HFFc6 (cell line): ENCODE measurements at places on chromosomes 11 and 22. TPM values are rescaled to one million over a fixed set of nuclear protein-coding genes. Genes with fewer than 3 reads are reported as not detected.

DNA sequence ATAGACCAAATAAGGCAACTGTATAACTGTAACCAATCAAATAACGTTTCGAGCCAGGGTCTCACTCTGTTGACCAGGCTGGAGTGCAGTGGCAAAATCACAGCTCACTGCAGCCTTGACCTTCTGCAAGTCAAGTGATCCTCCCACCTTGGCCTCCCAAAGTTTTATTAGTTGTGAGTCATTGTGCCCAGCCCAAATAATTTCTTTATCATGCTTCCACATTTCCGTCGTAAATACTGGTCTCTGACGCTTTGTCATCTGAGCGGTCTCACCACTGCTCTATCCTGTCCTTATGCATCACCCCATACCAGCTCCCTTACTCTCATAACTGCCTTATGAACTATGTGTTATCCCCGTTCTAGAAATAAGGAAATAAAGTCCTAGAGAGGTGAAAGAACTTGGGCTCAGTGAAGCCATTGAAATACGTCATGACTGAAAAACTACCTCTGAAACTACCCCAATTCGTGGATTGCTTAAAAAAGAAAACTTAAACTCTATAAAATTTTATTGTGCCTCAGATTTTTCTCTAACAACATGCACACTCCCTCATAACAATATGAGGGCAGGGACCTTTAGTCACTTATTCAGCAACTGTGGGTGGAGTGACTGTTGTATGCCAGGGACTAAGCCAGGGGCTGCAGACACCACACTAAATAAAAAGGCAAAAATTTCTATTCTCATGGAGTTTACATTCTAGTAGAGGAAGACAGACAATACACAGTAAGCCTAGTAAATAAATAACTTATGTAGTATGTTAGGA is 15.8 kb upstream of the RTN4RL2 start:
- peaks cover 11% of the 10 kb centered on the region for H3K4me1 ChIP-seq
- H3K36me3 ChIP-seq, result no peaks in the 10 kb centered on the region
- H3K27me3 ChIP-seq, result peaks cover 12% of the 10 kb centered on the region
- 0 out of 2 replicates have a peak overlapping the region, but pooled peaks have one; percentile 22 for H3K27ac ChIP-seq
- peak; percentile 54 for DNase-seq
- H3K4me3 ChIP-seq, result no peak overlapping the region

GRCh38 chr11:45400591-45400990 is 114.5 kb upstream of the SYT13 start:
- peaks cover 63% of the 10 kb centered on the region for H3K4me1 ChIP-seq
- DNase-seq, result peak; percentile 88
- H3K4me3 ChIP-seq, result peak overlapping the region; percentile 68
- peak overlapping the region; percentile 93 for H3K27ac ChIP-seq
- H3K36me3 ChIP-seq, result no peaks in the 10 kb centered on the region

DNA sequence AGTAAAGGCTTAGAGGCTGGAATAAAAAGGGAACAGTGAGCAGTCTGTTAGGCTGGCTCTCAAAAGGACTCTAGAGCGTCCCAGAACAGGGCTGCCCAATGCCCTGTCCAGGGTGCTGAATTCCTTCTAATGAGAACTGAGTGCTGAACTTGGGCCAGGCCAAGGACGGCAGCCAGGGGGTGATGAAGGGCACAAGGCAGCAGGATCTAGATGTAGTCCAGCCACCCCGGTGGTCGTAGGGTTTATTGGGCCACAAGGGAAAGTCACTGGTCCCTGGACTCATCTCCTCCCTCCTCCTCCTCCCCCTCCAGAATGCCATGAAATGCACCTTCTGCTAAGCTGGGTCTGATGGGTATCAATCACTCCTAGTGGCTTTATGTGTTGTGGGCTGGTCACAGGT is 19.2 kb downstream of the NPTXR start:
- no peak overlapping the region for H3K27ac ChIP-seq
- H3K4me3 ChIP-seq, result no peak overlapping the region
- DNase-seq, result peak; percentile 70
- no peaks in the 10 kb centered on the region for H3K4me1 ChIP-seq

GRCh38 chr11:122600290-122600689 is 55.2 kb upstream of the UBASH3B start:
- peaks cover 30% of the 10 kb centered on the region for H3K4me1 ChIP-seq
- no peak for DNase-seq
- H3K4me3 ChIP-seq, result no peak overlapping the region

DBX1 gene
- not detected in 3 replicates for total RNA-seq

- no peak overlapping the region for H3K4me3 ChIP-seq
- no peak for DNase-seq
- H3K27me3 ChIP-seq, result peaks cover 18% of the 10 kb centered on the region
- H3K4me1 ChIP-seq, result peaks cover 20% of the 10 kb centered on the region; the same call in 1 of the 2 replicates
- H3K36me3 ChIP-seq, result no peaks in the 10 kb centered on the region
Observed at GRCh38 chr11:11502263-11502861, 119.4 kb downstream of the GALNT18 start.

HTR3A gene
- total RNA-seq, result not detected in 3 replicates

GRCh38 chr22:33332538-33332937 is 274.4 kb upstream of the SYN3 start:
- H3K4me3 ChIP-seq, result no peak overlapping the region
- H3K27ac ChIP-seq, result no peak overlapping the region
- H3K4me1 ChIP-seq, result peaks cover 23% of the 10 kb centered on the region

DNA sequence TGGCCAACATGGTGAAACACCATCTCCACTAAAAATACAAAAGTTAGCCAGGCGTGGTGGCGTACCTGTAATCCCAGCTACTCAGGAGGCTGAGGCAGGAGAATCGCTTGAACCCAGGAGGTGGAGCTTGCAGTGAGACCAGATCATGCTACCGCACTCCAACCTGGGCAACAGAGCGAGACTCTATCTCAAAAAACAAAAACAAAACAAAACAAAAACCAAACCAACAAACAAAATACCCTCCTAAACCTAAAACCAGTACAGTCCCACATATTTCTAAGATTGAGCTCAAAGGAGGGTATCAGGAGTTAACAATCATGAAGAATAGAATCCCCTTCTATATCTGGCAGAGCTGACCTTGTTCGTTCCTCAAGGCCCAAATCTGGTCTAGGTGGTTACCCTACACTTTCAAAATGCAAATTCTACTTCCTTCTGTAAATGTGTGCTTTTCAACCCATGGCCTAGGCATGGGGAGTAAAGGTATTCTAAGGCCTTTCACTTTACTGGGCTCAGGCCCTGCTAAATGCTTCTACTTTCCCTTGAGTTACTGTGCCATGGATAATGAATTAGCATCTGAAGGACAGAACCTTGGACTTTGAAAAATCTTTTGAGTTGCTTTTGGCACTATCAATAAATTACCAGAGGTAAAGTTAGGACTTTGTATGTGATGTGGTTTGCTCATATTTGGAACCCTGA is 10.4 kb upstream of the PPP2R1B start:
- peaks cover 10% of the 10 kb centered on the region for H3K4me1 ChIP-seq
- H3K4me3 ChIP-seq, result no peak overlapping the region
- H3K27ac ChIP-seq, result no peak overlapping the region
- H3K27me3 ChIP-seq, result no peaks in the 10 kb centered on the region

DNA sequence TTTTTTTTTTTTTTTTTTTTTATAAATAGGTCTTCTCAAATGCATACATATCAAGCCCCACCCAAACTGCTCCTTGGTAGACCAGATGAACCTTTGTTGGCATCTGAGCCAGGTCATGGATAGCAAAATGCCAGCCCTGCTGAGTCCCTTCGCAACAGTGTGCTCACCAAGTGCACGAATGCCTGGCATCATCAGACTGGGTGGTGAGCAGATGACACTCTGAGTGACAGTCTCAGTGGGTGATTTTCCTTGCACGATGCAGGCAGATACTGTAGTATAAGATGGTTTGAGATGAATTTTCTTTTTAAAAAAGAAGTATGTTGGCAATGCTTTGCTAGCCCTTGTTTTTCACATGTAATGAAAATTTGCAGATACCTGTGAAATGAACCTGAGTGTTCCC is 74.0 kb downstream of the RCN1 start:
- no peak for DNase-seq
- H3K4me1 ChIP-seq, result no peaks in the 10 kb centered on the region
- H3K27ac ChIP-seq, result no peak overlapping the region

DNA sequence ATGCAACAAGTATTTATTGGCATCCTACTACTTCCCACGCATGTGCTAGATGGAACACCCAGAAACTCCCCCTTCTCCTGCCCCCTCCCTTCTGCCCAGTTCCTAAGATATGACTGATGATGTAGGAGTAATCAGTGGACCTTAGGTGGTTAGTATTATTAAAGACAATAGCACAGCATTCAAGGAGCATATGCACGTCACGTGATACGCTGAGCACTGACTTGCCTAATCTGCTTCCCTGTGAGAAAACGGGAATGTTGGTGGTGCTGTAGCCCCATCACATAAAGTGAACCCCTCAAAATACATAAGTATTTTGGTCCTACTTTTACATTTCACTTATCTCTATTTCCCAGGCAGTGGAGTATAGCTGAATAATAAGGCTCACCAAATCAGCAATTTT is 12.4 kb downstream of the DRD2 start:
- no peaks in the 10 kb centered on the region for H3K4me1 ChIP-seq
- DNase-seq, result no peak
- no peak overlapping the region for H3K4me3 ChIP-seq
- H3K36me3 ChIP-seq, result no peaks in the 10 kb centered on the region
- no peaks in the 10 kb centered on the region; the same call in none of the 2 replicates for H3K27me3 ChIP-seq
- no peak overlapping the region for H3K27ac ChIP-seq

DNA sequence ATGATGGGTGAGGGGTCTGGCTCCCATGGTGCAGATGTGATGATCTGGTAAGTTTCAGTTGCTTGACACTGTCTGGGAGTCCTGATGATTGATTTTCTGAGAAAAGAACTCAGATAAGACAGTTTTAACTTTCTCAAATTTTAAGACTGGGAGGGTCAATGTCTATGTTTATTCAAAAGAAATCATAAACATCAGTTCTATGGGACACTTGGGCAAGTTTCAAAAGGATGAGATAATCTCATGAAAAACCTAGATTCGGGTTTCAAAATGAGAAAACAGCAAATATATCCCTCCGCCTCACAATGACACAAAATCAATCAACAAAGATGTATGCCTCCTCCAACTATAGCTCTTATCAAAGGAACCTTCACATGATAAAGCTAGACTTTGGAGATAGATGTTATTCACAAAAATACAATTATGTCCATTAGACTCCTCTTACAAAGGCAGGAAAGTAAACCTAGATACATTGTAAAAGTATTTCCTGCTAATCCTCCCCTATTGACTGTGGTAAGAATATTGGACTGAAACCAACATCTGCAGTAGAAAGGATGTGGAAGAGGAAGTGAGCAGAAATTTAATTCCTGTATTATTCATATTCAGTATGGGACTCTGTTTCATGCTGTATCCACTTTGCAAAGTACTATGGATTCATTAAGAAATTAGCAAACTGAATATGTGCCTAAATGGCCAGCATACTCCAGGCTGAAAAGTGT is 21.6 kb downstream of the SVIP start:
- H3K27ac ChIP-seq, result no peak overlapping the region
- H3K4me3 ChIP-seq, result no peak overlapping the region
- H3K4me1 ChIP-seq, result no peaks in the 10 kb centered on the region
- H3K27me3 ChIP-seq, result no peaks in the 10 kb centered on the region
- H3K36me3 ChIP-seq, result no peaks in the 10 kb centered on the region
- no peak for DNase-seq

DNA sequence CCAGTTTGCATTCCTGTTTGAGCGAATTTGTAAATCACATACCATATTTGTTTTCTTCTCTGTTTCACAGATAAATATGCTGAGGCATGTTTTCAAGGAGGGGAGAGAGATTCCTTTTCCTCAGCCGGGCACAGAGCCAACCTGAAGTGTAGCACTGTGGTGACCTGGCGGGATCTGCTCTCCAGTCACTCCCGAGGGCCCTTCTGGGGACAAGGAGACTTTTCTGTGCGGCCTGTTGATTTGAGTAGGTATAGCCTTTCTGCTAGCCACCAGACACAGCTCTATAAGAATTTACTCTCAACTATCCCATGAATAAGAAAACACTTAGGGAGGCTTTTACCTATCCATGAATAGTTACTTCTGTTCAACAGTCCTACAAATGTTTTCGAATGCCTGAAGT is 63.5 kb upstream of the FDX1 start:
- H3K4me1 ChIP-seq, result peaks cover 12% of the 10 kb centered on the region
- H3K36me3 ChIP-seq, result no peaks in the 10 kb centered on the region
- H3K4me3 ChIP-seq, result no peak overlapping the region
- peaks cover 5% of the 10 kb centered on the region; the same call in 1 of the 2 replicates for H3K27me3 ChIP-seq

DNA sequence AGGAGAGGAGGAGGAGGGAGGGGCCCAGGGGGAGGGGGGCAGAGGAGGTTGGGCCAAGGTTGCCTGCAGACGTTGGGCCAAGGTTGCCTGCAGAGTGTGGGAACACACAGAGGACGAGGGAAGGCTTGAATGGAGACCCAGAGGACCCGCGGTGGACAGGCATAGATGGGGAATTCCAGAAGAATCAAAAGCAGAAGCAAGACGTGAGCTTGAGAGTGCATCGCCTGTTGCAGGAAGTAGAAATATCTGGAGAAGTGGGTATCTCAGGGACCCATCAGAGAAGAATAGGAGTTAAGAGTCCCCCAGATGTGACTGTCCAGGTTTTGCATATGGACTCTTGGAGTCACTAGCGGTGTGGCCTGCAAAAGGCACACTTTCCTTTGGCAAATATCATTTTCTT is 670.2 kb downstream of the TBC1D22A start:
- no peak for DNase-seq
- no peak overlapping the region for H3K4me3 ChIP-seq
- H3K36me3 ChIP-seq, result peaks cover 4% of the 10 kb centered on the region; the same call in 1 of the 2 replicates
- no peak overlapping the region for H3K27ac ChIP-seq
- no peaks in the 10 kb centered on the region for H3K4me1 ChIP-seq

DNA sequence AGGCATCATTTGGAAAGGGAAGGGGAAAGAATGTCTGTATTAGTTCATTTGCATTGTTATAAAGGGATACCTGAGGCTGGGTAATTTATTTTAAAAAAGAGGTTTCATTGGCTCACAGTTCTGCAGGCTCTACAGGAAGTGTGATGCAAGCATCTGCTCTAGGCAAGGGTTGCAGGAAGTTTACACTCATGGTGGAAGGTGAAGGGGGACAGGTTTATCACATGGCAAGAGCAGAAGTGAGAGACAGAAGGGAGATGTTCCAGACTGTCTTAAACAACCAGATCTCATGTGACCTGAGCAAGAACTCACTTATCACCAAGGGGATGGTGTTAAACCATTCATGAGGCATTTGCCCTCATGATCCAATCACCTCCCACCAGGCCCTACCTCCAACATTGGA is 90.6 kb downstream of the CCDC83 start:
- 0 out of 2 replicates have a peak overlapping the region, but pooled peaks have one; percentile 50 for H3K27ac ChIP-seq
- peaks cover 51% of the 10 kb centered on the region for H3K4me1 ChIP-seq

DNA sequence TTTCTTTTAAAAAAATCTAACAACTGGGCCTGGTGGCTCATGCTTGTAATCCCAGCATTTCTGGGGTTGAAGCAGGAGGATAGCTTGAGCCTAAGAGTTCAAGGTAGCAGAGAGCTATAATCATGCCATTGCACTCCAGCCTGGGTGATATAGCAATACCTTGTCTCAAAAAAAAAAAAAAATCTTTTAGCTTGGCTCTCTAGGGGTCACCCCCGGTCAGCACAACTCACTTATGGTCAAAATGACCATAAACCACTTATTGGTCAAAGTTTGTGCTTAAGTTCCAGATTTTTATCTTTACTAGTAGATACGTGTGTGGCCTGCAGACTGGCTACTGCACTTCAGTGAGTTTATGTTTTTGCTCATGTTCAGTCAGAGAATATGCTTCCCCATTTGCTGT is 6.3 kb upstream of the SPDYC start:
- no peak overlapping the region for H3K27ac ChIP-seq
- DNase-seq, result no peak
- H3K4me3 ChIP-seq, result no peak overlapping the region
- H3K27me3 ChIP-seq, result peaks cover 9% of the 10 kb centered on the region
- peaks cover 11% of the 10 kb centered on the region for H3K4me1 ChIP-seq
